ENCODE measurements at places on chromosomes 1 and 21.

GRCh38 chr1:223363856-223364684, at the start of gene SUSD4:
Gene SUSD4, minus strand, starts transcription at chr1:223364176. Its CDS starts 751 bp downstream, at chr1:223363425.
- peaks cover 15% of the 10 kb centered on the region for H3K4me1 ChIP-seq
- peak within 1 kb of the TSS; percentile 35 for H3K4me3 ChIP-seq
- DNase-seq: no peak
- no peaks in the 10 kb centered on the region for H3K27me3 ChIP-seq
- no peak within 1 kb of the TSS for H3K27ac ChIP-seq
- no peaks in the 10 kb centered on the region for H3K36me3 ChIP-seq

- H3K27ac ChIP-seq: peak overlapping the region; percentile 18
- no peaks in the 10 kb centered on the region for H3K36me3 ChIP-seq
- H3K4me3 ChIP-seq: no peak overlapping the region
- H3K4me1 ChIP-seq: no peaks in the 10 kb centered on the region
These were observed 6.2 kb upstream of the ZNF281 start for GRCh38 chr1:200415789-200416593.

- DNase-seq: no peak
- no peaks in the 10 kb centered on the region for H3K36me3 ChIP-seq
- H3K27ac ChIP-seq: no peak overlapping the region
- H3K27me3 ChIP-seq: no peaks in the 10 kb centered on the region
- no peak overlapping the region for H3K4me3 ChIP-seq
These were observed 4.0 kb downstream of the CLCA1 start for GRCh38 chr1:86472767-86473166.

DNA sequence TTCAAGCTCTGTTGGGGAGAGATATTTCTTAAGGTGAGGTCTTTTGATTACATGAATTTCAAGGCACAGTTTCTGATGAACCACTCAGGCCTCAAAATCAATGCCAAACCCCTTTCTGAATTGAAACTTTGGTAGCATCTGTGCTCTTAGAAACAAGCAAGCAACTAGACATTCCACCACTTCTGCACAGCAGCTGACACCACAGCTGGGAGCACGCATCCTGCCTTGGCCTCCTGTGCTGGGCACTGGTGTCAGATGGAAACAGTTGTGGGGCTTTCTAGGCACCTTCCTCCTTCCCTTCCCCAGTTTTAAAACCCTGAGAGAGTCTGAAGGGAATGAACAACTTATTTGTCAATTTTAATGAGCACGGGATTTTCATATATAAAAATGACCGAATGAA, 360.2 kb downstream of the ADGRL2 start:
- H3K36me3 ChIP-seq: no peaks in the 10 kb centered on the region
- no peaks in the 10 kb centered on the region for H3K27me3 ChIP-seq
- H3K4me3 ChIP-seq: no peak overlapping the region

DNA sequence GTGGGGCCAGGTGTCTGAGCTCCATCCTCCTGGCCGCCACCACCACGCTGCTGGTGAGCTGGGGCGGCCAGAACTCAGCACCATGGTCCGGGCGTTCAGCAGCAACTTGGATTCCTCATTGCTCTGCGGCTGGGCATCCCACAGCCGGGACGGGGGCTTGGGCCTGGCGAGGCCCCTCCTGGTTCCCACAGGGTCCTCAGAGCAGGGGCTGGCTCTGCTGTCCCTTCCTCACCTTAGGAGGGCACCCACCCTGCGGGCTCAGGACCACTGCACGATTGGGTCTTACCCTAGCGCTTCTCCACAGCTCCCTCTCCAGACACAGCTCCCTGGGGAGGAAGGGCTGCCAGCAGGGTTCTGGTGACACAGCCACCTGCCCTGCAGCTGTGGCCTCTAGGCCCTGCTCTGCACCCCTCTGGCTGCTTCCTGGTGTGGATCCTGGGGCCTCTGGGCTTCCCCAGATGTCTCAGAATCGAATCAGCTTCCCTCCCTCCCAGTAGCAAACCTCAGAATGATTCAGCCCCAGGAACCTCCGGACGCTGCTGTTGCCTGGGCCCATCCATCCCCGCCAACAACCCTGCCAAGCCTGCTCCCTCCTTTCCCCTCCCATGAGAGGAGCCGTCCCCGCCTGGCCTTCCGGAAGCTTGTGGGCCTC, 25.0 kb downstream of the CRYAA start:
- H3K27ac ChIP-seq: no peak overlapping the region
- no peak overlapping the region for H3K4me3 ChIP-seq
- no peaks in the 10 kb centered on the region for H3K27me3 ChIP-seq
- H3K4me1 ChIP-seq: no peaks in the 10 kb centered on the region
- DNase-seq: no peak
- no peaks in the 10 kb centered on the region for H3K36me3 ChIP-seq

DNA sequence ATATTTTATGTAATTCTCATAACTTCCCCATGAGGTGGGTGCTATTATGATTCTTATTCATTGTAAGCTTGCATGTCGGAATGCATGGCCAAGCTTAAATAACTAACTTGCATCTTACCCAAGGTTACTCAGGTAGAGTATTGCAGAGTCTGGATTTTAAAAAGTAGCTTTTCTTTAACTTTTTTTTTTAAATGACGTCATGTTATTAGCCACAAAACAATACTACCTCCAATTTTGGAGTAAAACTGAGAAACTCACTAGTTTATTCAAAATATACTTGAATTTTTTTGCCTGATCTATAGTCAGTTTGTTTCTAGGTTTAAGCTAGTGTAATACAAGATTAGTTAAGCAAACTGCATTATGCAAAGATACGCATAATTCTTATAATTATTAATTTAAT, 57.8 kb downstream of the NEGR1 start:
- H3K4me1 ChIP-seq: no peaks in the 10 kb centered on the region
- H3K4me3 ChIP-seq: no peak overlapping the region
- no peak for DNase-seq
- no peaks in the 10 kb centered on the region for H3K27me3 ChIP-seq

GRCh38 chr1:46618754-46619415, 2.3 kb upstream of the MOB3C start:
- no peaks in the 10 kb centered on the region for H3K36me3 ChIP-seq
- H3K4me3 ChIP-seq: no peak overlapping the region
- H3K27ac ChIP-seq: no peak overlapping the region
- H3K27me3 ChIP-seq: no peaks in the 10 kb centered on the region
